ENCODE measurements at places on chromosomes 1 and 21. TPM values are rescaled to one million over a fixed set of nuclear protein-coding genes. Genes with fewer than 3 reads are reported as not detected.

CYP2J2 gene
- 0.29 TPM for total RNA-seq

RBP7 gene
- total RNA-seq = not detected

PIGR gene
- not detected for total RNA-seq

LCE2A gene
- not detected for total RNA-seq

TMEM81 gene
- total RNA-seq = 1.5 TPM

CFAP141 gene
- total RNA-seq = not detected

ANGPTL7 gene
- total RNA-seq = 1.7 TPM

RORC gene
- 0.15 TPM for total RNA-seq

PROK1 gene
- not detected for total RNA-seq

NCAM2 gene
- 14.8 TPM for total RNA-seq

PCNT gene
- 39.7 TPM for total RNA-seq

C1orf87 gene
- total RNA-seq = 0.15 TPM

ZNF683 gene
- not detected for total RNA-seq

DIO1 gene
- total RNA-seq = under 0.01 TPM

OR14K1 gene
- total RNA-seq = not detected

CMPK1 gene
- 79.6 TPM for total RNA-seq

RC3H1 gene
- 19.4 TPM for total RNA-seq

KRTAP19-1 gene
- total RNA-seq = not detected

LMOD1 gene
- total RNA-seq = 22.2 TPM

SLC35F3 gene
- not detected for total RNA-seq

TNNT2 gene
- total RNA-seq = not detected

PRR9 gene
- total RNA-seq = not detected

COL8A2 gene
- 24.3 TPM for total RNA-seq

KRTAP7-1 gene
- total RNA-seq = not detected

CHML gene
- 12.5 TPM for total RNA-seq

PMF1 gene
- 23.8 TPM for total RNA-seq

SPATA1 gene
- 1.3 TPM for total RNA-seq

CYP4A22 gene
- not detected for total RNA-seq

CLCA4 gene
- not detected for total RNA-seq

PTGFRN gene
- 82.7 TPM for total RNA-seq

NBL1 gene
- 117 TPM for total RNA-seq

LORICRIN gene
- total RNA-seq = not detected

SLC1A7 gene
- 1.2 TPM for total RNA-seq

ETNK2 gene
- 2.6 TPM for total RNA-seq

PTGER3 gene
- total RNA-seq = 3.9 TPM

CTNNBIP1 gene
- 24.4 TPM for total RNA-seq

FALEC gene
- not detected for total RNA-seq

SNX7 gene
- 46.5 TPM for total RNA-seq

ALPL gene
- total RNA-seq = 0.87 TPM

IRF6 gene
- total RNA-seq = 1.8 TPM

MAP3K7CL gene
- 23.3 TPM for total RNA-seq

MANEAL gene
- total RNA-seq = 1.8 TPM

PRAMEF2 gene
- total RNA-seq = not detected

MEX3A gene
- 2.0 TPM for total RNA-seq

ZBTB8A gene
- 7.1 TPM for total RNA-seq

GBP5 gene
- total RNA-seq = 0.17 TPM

Measured in smooth muscle cell of trachea (primary cell).